Trophoblast cell (in vitro differentiated cells and primary cell): ENCODE measurements at places on chromosomes 1 and 21.

GRCh38 chr21:44261675-44262295, at the start of gene DNMT3L:
TSS of gene DNMT3L (minus strand) at chr21:44261897. CDS start at chr21:44261259, 638 bp downstream.
- DNase-seq, result no peak

DNA sequence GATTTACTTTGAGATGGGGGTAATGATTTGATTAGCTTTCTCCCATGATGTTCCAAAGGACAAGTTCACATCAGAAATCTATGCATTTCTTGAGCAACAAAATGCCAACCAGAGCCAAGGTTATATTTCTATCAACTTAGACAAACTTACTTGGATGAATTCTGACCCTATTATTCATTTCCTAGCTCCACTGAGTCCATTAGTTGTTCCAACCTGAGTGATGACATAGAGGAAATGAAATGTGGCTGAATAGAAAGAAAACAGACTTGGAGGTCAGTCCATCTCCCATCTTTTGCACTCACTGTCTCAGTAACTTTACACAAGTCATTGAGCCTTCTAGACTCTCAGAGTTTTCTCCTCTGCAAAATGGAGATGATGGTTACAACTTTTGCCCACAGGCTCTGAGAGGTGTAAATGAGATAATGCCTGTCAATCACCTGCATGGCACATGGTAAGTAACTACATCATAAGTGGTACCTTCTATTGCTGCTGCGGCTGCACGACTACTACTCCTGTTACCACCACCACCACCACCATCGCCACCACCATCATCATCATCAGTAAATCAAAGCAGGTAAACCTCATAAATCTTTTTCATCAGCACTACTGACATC, 98.2 kb downstream of the PTPN14 start:
- no peak for DNase-seq

- DNase-seq, result no peak
These were observed 10.1 kb upstream of the GPR153 start for GRCh38 chr1:6271006-6271405.

DNA sequence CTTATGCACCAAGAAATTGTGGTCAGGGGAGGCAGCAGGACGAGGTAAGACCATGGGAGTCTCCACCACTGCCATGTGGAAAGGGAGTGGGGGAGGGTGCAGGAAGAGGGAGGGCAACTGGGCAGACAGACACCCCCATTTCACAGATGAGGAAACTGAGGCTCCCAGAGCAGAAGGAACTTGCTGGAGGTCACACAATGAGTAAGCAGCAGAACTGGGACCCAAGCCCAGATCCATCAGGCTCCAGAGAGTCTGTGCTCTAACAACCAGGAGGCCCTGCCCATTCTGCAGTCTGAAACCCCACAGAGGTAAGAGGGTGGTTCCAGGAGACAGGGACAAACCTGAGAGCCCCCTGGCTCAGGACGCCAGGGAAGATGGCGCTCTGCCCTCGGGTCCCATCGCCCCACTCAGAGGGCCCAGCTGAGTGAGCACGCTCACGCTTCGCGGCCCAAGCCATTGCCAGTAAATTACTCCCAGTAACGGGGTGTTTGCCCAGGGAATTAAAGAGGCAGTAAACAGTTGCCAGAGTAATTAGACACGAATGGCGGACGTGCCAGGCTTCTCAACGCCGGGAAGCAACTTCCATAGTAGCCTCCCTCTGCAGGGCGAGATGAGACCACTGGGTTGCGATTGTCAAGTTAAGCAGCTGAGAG, 59.2 kb downstream of the MATN1 start:
- DNase-seq, result no peak

GRCh38 chr1:115988953-115989352, 12.6 kb downstream of the SLC22A15 start:
- no peak for DNase-seq

DNA sequence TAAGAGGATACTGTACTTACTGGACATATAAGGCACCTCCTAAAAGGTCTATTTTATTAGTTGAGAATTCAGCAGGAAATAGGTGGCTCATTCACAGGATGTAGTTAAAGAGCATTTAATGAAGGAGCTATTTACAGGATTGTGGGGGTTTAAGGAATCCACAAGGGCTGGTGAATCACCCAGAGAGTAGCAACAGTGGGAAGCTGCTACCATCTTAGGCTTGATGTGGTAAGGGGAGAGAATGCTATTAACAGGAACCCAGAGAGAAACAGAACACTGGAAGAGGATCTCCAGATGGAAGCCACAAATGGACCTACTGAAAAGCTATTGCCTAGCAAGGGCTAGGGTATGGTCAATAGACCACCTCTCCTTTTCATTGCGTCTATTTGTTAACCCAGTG, 52.0 kb upstream of the COL11A1 start:
- DNase-seq, result no peak
